ENCODE measurements at places on chromosomes 6 and 20.

GRCh38 chr20:51259455-51259854 lies 236.5 kb upstream of the KCNG1 start:
- no peak for DNase-seq

- DNase-seq, result no peak
Measured at GRCh38 chr6:140535511-140535910, 1161.1 kb upstream of the CITED2 start.

- no peak for DNase-seq
Measured at GRCh38 chr6:110545081-110545872, 68.9 kb upstream of the SLC22A16 start.

DNA sequence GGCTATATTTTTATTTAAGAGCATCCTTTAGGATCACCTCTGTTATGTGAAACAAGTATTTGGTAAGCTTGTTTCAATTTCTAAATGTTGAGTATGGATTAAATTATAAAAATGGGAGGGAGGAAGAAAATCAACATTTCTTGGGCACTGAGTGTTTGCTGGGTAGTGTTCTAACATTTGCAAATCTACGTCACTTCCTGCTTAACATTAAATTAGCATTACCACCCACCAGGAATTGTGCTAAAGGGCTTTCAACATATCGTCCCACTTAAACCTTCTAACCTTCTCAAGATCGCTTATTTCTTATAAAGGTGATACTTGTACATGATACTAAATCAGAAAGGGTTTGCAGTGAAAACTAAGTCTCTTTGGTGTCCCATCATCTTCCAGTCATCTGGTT lies 7.9 kb upstream of the TMEM217 start:
- no peak for DNase-seq

GRCh38 chr20:23710771-23711170 lies 21.9 kb upstream of the CST4 start:
- no peak for DNase-seq

- no peak for DNase-seq
Measured at GRCh38 chr20:3514012-3514642, 43.3 kb downstream of the ATRN start.

GRCh38 chr6:54920628-54921027 lies 74.1 kb downstream of the FAM83B start:
- DNase-seq, result no peak

- DNase-seq, result no peak
Measured at GRCh38 chr6:148317739-148318138, 24.9 kb upstream of the SASH1 start.
